ENCODE measurements at places on chromosomes 5 and 9.
A peak's percentile ranks its signal among the peaks of the same experiment; 100 is the strongest.

DNA sequence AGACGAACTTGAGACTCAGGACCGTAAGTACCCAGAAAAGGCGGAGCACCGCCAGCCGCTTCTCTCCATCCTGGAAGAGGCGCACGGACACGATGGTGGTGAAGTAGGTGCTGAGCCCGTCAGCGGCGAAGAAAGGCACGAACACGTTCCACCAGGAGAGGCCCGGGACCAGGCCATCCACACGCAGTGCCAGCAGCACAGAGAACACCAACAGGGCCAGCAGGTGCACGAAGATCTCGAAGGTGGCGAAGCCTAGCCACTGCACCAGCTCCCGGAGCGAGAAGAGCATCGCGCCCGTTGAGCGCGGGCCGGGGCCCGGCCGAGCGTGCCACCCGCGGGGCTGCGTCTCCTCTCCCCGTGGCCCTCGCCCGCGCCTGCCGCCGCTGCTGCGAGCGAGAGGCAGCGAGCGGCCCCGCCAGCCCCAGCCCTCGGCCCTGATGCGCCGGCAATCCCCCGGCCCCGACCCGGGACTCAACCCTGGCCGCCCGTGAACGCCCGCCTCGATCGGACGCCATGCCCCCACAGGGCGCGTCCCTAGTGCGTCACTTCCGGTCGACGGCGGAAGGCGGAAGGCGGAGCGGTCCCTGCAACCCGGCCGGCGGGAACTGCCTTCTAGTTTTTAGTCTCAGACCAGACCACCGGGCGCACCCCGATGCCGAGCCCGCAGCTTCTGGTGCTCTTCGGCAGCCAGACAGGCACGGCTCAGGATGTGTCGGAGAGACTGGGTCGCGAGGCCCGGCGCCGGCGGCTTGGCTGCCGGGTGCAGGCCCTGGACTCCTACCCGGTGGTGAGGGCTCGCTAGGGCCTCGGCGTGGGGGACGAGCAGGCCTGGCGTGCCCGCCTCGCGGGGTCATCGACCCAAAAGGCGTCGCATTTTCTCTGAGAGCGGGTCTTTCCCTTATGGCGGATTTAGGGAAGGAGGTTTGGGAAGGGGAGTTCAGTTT, at the start of the genes NDOR1 and TMEM203:
Gene NDOR1, plus strand, starts transcription at position 575 of the 944 bp plus-strand sequence. Its CDS starts 78 bp downstream, at position 653.
Gene TMEM203, minus strand, starts transcription at position 523 of the 944 bp plus-strand sequence. Its CDS starts 234 bp downstream, at position 289.
- peak; percentile 89 for DNase-seq

- no peak for DNase-seq
Observed at GRCh38 chr5:138901716-138902115, 26.6 kb upstream of the LRRTM2 start.

GRCh38 chr9:30075451-30076199, 2308.8 kb upstream of the ACO1 start:
- DNase-seq: no peak

- DNase-seq: no peak
Observed at GRCh38 chr5:112689155-112689909, 48.4 kb upstream of the APC start.

DNA sequence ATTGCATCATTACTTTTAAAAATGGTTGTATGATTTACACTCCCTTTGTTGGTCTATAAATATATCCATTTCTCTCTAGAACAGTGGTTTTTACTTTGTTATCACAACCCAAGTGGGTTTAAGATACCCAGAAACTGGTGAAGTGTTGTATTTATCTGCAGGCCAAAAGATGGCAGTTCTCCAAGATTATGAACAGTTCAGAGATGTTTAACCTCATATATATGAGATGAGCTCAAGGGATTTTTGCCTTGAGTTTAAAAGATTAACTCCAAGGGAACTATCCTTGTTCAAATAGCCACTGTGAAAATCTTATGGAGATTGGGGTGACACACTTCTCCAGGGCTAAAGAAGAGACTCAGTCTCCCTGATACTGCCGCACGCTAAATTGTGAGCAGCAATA, 572.6 kb downstream of the TLE4 start:
- DNase-seq: no peak

- no peak for DNase-seq
Observed at GRCh38 chr5:171570244-171570825, 150.9 kb downstream of the FGF18 start.

GRCh38 chr5:135386096-135386495, 12.9 kb downstream of the MACROH2A1 start:
- no peak for DNase-seq

GRCh38 chr5:174692982-174693422, 31.4 kb upstream of the MSX2 start:
- DNase-seq: no peak

DNA sequence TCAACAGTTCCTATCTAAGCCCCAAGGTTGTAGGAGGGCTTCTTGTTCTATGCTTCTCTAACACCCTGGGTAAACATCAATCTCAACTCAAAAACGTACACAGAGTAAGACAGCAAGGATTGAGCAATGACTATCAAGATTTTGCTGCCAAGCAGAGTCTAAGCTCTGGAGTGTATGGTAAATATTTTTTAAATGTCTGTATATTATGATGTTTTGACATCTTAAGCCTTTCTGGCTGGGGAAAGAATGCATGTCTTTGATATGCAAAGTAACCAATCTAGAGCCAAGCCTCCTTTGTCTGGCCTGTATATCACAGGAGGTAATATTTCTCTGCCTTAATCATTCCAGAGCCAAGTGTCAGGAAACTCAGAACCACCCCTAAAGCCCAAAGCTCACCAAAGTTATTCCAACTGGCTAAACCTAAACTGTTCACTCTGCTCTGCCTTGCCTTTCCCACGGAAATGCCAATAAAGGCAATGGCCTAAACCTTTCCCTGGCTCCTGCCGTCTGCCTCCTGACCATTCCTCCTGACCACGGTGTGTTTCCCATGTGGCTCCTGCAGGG, 45.2 kb downstream of the YIPF5 start:
- DNase-seq: no peak

- no peak for DNase-seq
Observed at GRCh38 chr9:90274725-90275124, 367.9 kb downstream of the DIRAS2 start.

DNA sequence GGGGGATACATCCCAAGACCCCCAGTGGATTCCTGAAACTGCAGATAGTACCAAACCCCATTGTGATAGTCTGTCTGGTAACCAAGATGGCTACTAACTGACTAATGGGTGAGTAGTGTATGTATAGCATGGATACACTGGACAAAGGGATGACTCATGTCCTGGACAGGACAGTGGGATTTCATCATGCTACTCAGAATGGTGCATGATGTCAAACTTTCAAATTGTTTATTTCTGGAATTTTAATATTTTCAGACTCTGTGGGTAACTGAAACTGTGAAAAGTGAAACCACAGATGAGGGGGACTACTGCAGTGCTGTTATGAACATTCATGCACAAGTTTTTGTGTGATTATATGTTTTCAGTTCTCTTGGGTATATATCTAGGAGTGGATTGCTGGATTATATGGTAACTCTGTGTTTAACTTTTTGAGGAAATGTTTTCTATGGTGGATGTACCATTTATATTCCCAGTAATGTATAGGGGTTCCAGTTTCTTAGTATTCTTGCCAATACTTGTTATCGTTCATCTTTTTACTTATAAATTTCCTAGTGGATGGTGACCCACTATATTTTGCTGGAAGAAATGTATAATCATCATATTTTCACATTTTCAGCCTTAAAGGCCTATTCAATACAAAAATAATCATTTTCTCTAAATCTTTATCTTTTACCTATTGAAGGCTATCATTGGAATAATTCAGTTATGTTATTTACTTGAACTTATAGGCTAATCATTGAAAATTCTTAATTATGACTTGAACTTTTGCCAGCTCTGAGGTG, 140.9 kb downstream of the NR3C1 start:
- no peak for DNase-seq

GRCh38 chr9:122360891-122361290, 9.9 kb upstream of the PTGS1 start:
- no peak for DNase-seq

DNA sequence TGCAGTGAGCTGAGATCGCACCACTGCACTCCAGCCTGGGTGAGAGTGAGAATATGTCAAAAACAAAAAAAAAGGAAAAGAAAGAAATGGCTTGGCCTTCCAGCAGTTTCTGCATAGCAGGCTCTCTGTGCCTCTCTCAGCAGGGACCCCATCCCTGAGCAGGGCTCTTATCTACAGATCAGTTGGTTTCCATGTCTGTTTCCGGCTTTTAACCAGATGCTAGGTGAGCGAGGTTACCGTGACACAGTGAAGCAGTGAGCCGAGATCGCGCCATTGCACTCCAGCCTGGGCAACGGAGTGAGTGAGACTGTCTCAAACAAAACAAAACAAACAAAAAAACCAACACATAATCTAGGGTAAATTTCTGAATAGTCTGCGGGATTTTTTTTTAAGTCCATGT, 51.4 kb downstream of the COL5A1 start:
- DNase-seq: no peak

DNA sequence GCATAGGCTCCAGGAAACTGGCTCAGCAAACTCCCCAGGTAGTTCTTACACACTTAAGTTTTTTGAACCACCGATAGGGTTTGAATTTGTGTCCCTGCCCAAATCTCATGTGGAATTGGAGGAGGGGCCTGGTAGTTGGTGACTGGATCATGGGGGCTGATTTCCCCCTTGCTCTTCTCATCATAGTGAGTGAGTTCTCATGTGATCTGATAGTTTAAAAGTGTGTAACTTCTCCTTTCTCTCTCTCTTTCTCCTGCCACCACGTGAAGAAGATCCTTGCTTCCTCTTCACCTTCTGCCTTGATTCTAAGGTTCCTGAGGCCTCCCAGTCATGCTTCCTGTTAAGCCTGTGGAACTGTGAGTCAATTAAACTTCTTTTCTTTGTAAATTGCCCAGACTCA, 22.4 kb upstream of the HACD4 start:
- no peak for DNase-seq

DNA sequence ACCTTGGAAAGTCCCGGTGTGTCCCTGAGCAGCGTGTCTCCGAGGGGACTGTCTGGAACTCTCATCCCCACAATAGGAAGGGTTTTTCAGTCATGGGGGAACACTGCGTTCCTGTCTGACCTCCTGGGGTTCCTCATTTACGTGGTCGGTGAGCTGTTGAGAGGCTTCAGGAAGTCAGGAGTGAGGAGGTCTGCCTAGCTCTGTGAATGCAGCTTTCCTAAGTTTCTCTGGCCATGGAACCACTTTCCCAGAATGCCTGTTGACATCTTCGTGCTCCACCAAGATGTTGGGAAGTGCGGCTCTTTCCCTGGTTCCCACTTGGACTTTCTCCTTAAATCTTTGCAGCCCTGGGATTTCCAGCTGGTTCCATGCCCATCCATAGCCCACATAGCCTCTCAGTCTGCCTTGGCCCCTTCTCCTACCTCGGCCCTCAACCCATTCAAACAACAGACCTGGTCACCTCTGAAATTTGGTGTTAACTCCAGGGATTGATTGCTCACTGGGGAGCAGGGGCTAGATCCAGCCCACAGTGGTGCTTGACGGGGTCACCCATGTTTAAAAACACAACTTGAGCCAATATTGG, 27.2 kb downstream of the PSAT1 start:
- DNase-seq: no peak

- DNase-seq: no peak
Observed at GRCh38 chr9:14654932-14655331, 38.3 kb downstream of the ZDHHC21 start.

GRCh38 chr5:159133041-159133741, 33.5 kb upstream of the EBF1 start:
- no peak for DNase-seq

GRCh38 chr5:56734091-56734694, 81.2 kb upstream of the MAP3K1 start:
- no peak for DNase-seq

DNA sequence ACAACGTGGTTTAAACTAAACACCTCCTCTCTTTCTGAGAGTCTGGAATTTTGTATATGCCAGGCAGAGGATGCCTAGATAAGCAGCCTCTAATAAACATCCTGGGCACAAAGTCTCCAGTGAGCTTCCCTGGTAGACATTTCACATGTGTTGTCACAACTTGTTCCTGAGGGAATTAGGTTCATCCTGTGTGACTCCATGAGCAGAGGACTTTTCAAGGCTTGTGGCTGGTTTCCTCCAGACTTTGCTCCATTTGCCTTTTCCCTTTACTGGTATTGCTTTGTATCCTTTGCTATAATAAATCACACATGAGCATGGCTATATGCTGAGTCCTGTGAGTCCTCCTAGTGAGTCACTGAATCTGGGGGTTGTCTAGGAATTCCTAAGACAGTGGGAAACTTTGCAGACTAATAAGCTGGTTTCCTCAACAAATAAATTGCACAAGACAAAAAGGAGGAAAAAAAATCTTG, 77.4 kb downstream of the NR2F1-AS1 start:
- DNase-seq: no peak

DNA sequence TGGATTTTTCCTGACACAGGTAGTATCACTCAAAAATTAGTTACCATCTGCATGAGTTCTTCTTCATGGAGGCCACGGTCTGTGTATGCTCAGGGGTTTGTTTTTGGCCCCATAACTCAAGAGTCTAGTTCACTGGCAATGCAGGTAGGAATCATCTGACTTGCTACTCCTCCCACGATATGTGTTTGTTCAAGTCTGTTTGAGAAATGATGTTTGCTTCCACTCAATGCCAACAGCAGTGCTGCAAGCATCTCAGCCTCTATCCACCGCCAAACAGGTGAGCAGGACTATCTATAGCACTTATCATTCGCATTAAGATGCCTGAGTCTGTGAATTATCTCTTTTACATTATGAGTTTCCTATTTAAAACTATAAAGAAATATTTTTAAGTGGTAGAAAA, 264.8 kb upstream of the PTGER4 start:
- no peak for DNase-seq

- DNase-seq: no peak
Observed at GRCh38 chr5:73918791-73919221, 292.8 kb downstream of the ARHGEF28 start.

DNA sequence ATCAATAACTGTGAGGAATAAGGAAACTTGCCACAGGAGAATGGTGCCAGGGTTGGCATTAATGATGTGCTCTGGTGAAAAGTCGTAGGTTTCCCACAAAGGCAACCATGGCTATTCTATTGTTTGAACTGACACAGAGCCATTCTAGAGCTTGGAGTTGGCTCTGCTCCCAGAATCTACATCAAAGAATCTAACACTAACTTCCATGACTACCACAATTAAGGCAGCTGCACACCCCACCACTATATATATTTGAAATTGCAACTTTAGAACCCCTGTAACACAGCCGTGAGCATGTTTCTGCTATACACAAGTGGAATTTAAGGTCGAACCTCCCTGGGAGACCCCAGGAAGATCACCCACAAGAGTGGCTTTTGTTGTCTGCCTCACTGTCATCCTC, 89.7 kb upstream of the CCDC152 start:
- DNase-seq: no peak

DNA sequence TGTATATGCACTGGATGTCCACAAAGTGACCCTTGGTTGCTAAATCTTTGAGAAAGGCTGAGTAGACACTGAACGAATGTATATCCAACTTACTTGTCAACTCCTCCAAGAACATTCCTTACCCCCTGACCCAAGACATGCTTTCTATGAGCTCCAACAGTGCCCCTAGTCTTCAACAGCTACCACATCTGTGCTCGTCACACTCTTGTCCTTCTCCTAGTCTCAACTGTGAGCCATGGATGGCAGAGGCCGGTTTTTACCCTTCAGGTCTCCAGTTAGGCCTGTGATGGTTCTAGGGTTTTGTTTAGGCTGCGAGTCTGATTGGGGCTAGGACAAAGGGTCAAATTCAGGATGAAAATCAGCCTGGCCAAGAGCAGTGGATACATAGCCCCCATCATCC, 19.0 kb upstream of the GPX3 start:
- no peak for DNase-seq

GRCh38 chr5:56142614-56143372, 90.3 kb downstream of the ANKRD55 start:
- no peak for DNase-seq
